ENCODE measurements at places on chromosomes 11 and 22.
A peak's percentile ranks its signal among the peaks of the same experiment; 100 is the strongest.

GRCh38 chr11:123190518-123190917 is 4.5 kb downstream of the CLMP start:
- peak; percentile 79 for DNase-seq

DNA sequence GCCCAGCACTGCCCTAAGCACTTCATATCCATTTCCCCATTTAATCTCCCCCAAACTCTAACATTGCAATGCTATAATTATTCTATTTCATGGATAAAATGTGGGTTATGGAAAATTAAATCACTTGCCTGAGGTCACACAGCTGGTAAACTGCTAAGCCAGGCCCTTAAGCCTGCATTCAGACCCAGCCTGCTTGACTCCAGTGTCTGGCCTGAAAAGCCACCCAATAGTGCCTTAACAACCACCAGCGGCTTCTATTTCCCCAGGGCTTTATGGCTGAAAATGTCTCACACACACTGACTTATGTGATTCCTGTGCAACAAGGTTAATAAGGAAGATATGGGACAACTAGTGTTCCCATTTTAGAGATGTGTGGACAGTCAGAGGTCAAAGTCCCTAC is 178.5 kb upstream of the SNX19 start:
- DNase-seq: no peak

DNA sequence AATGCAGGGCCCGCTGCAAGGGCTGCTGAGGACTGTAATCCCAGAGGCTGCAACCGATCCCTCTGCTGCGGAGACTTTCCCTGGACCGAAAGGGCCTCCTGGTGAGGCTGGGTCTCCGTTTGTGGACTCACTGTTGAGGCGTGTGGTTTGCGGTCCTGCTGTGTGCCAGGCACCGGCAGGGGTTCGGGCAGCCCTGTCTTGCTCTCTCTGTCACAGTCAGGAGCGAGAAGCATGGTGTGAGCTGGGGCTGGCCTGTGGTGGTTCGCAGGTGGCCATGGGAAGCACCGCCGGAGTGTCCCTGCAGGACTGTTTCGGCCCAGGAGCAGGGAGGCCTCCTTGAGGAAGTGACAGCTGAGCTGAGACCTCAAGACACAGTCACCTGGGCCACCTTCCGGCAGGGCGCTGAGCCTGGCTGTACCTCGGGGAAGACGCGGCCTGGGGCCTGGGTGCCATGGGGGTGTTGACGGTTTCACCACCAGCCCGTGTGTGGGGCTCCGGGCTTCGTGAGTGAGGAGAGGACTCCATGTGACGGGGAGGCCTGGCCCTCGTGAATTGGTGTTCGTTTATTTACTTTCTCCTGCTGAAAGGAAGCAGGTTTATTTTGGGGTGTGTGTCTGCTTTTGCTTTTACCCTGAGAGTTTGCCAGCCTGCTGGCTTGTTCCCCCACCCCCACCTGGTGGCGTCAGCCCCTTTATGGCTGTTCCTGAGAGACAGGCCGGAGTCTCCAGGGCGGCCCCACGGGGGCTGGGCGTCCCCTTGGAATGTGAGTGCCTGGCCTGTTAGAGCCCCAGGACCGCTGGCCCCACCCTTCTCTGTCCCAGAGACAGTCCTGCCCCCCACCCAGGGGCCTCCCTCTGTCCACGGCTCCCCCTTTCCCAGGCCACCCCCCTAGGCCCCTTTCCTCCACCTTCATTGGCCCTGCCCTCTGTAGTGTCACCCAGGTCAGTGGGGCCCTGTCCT is 122.5 kb downstream of the KCNQ1OT1 start:
- DNase-seq: no peak

GRCh38 chr11:132504501-132505041 is 1027.7 kb downstream of the OPCML start:
- DNase-seq: no peak

DNA sequence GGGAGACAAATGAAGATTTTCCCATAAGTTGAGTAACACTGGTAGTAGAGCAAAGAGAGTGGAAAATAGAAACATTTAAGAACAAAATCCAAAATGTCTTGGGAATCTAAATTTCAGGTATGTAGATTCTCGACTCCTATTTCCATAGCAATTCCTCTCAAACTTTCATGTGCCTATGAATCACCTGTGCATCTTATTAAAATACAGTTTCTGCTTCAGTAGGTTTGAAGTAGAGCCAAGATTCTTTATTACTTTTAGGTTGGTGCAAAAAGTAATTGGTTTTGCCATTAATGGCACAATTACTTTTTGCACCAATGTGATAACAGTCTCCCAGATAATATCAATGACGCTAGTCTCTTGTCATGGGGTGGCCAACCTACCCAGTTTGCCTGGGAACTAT is 115.3 kb upstream of the SLC5A12 start:
- DNase-seq: no peak

- no peak for DNase-seq
Observed at GRCh38 chr11:69520186-69520916, 38.9 kb downstream of the LINC01488 start.

Data from fibroblast of mammary gland (primary cell).